ENCODE measurements at places on chromosomes 4 and X. TPM values are rescaled to one million over a fixed set of nuclear protein-coding genes. Genes with fewer than 3 reads are reported as not detected.

SRPK3 gene
- total RNA-seq, result 0.18 TPM

CCDC120 gene
- 22.5 TPM for total RNA-seq

DNA sequence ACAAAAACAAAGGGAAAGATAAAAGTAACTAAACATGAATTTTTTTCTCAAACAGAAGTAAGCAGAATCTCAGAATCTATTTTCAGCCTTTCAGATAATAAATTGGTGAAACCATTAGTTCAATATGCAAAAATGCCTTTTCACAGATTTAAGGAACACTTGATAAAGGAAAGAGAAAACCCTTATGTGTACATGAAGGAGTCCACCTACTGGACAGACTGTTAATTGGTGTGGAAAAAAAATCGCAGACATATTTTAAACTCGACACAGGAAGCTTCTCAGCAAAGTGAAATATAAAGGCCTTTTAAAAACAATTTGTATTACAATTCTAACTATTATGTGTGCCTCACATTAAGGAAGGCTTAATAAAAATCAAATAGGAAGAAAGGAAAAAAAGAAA is 22.3 kb downstream of the COX7B2 start:
- no peak for DNase-seq
- H3K27ac ChIP-seq, result no peak overlapping the region
- no peaks in the 10 kb centered on the region for H3K27me3 ChIP-seq
- H3K4me1 ChIP-seq, result no peaks in the 10 kb centered on the region
- no peaks in the 10 kb centered on the region for H3K36me3 ChIP-seq

GRCh38 chr4:2365913-2366210 is 52.6 kb downstream of the ZFYVE28 start:
- H3K27me3 ChIP-seq, result peaks cover 6% of the 10 kb centered on the region
- H3K4me1 ChIP-seq, result no peaks in the 10 kb centered on the region
- no peak overlapping the region for H3K4me3 ChIP-seq
- no peak for DNase-seq
- no peak overlapping the region for H3K27ac ChIP-seq
- no peaks in the 10 kb centered on the region for H3K36me3 ChIP-seq
